ENCODE measurements at places on chromosomes 4 and X.

GRCh38 chr4:59553721-59554091 is 1646.4 kb upstream of the ADGRL3 start:
- DNase-seq, result no peak

GRCh38 chrX:14546190-14546589 is 16.9 kb downstream of the GLRA2 start:
- DNase-seq, result no peak

DNA sequence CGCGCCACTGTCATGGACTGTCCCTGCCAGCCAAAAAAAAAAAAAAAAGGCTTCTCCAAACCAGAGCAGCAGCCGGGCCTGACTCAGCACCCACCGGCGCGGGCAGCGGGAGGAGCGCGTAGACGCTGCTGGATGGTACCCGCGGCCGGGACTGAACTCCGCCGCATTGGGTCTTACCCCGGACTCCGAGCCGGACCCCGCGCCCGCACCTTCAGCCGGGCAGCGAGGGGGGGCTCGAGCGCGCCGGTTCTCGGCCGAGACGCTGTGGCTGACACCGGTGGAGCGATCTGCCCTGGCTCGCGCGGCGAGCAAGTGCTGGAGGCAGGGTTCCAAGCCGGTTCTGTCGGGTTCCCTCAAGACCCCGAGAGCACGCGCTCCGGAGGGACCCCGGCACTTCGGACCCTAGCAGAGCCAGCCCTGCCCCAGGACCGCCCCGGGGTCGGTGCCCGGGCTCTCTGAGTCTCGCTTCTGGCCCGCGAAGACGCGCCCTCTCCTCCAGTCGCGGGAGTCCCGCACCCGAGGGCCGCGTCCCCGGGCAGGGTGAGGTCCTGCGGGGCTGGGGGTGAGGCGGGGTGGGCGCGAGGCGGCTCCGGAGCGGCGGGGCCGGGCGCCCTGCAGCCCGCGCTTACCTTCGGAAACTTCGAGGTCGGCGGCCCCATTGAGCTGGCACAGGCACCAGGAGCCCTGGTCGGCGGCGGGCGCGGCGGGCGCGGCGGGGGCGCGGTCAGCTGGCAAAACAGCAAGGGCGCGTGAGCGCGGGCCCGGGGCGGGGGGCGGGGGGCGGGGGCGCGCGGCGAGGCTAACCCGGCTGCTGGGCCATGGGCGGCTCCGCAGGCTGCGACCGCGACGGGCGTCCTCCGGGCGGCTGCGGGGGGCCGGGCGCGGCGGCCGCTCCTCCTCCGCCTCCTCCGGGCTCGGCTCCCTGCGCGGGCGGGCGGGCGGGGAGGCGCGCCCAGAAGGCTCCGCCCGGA is 11.8 kb upstream of the MAN2B2 start:
- DNase-seq, result no peak

- DNase-seq, result no peak
Observed at GRCh38 chr4:145859426-145859825, 79.2 kb downstream of the ZNF827 start.

DNA sequence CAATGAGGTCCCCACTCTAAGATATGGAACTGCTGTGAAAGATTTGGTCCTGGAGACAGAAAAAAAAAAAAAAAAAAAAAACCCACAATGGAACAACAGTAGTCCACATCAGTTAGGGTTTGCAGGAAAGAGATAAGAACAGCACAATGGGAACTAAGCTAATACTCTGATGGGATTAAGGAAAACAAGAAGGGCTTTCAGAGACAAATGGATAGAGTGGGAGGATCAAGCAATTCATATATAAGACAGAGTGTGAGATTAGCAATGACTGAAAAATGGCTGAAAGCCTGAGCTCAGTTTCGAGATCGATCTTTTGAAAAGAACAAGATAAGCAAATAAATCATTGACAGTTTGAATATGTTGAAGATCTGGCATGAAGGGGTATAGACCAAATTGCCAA is 188.4 kb upstream of the TRPC5 start:
- DNase-seq, result no peak

DNA sequence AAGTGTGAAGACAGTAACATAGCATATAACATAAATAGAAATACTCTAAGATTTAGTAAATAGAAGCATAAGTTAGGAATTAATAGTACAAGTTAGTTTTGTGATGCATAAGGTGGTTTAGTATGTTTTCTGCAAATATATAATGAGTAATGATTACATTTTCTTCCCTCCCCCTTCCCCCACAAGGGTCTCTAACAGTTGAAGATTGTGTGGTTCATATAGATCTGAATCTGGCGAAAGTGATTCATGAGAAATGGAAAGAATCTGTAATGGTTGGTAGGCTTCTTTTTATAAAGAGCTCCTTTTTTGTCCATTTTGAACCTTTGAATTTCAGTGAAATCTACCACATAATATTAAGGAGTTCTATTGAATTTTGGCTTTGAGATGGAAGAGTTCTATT is 66.3 kb downstream of the N4BP2 start:
- no peak for DNase-seq
